Type B pancreatic cell (in vitro differentiated cells): ENCODE measurements at places on chromosomes 2 and 18. TPM values are rescaled to one million over a fixed set of nuclear protein-coding genes. Genes with fewer than 3 reads are reported as not detected.

Gene SALL3
- 0.21 and 14.6 TPM in 2 replicates for total RNA-seq

Gene SS18
- 77.1 and 85.7 TPM in 2 replicates for total RNA-seq

Gene GKN1
- 0.36 and 1.7 TPM in 2 replicates for total RNA-seq

Gene IL18R1
- 5.8 and 9.8 TPM in 2 replicates for total RNA-seq

Gene AFTPH
- 26.4 and 38.1 TPM in 2 replicates for total RNA-seq

Gene IL36RN
- 12.0 and 17.7 TPM in 2 replicates for total RNA-seq

Gene UGT1A1
- 0.21 and 0.77 TPM in 2 replicates for total RNA-seq

Gene MGAT5
- 33.3 and 37.2 TPM in 2 replicates for total RNA-seq

GRCh38 chr2:205903549-205904129 lies 182.3 kb downstream of the INO80D start:
- peaks cover 17% of the 10 kb centered on the region for H3K27me3 ChIP-seq
- peaks cover 17% of the 10 kb centered on the region for H3K4me1 ChIP-seq
- no peak overlapping the region for H3K4me3 ChIP-seq
- no peak for DNase-seq
- H3K27ac ChIP-seq: peak overlapping the region; percentile 32

DNA sequence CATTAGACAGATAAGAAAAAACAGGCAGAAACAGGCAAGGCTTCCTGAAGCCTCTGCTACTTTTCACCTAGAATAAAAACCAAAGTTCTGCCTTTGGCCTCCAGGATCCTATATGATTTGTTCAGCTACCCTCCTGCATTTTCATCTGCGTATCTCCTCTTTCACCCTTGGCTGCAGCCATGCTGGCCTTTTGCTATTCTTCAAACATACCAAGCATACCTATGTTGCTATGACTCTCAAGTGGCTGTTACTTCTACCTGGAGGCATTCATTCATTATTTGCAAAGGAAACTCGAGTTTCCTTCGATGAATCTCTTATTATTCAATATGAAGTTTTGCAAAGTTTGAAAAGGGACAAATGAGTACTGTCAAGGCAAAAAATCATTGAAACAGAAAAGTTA lies 106.4 kb upstream of the HNMT start:
- H3K27ac ChIP-seq: peak overlapping the region; percentile 14
- peaks cover 3% of the 10 kb centered on the region for H3K4me1 ChIP-seq
- no peaks in the 10 kb centered on the region for H3K27me3 ChIP-seq
- DNase-seq: no peak

GRCh38 chr2:75565472-75566462 lies 5.0 kb upstream of the EVA1A start:
- H3K4me3 ChIP-seq: no peak overlapping the region
- no peak overlapping the region for H3K27ac ChIP-seq
- H3K27me3 ChIP-seq: peaks cover 21% of the 10 kb centered on the region
- no peaks in the 10 kb centered on the region for H3K36me3 ChIP-seq
- DNase-seq: no peak
- H3K4me1 ChIP-seq: peaks cover 63% of the 10 kb centered on the region

DNA sequence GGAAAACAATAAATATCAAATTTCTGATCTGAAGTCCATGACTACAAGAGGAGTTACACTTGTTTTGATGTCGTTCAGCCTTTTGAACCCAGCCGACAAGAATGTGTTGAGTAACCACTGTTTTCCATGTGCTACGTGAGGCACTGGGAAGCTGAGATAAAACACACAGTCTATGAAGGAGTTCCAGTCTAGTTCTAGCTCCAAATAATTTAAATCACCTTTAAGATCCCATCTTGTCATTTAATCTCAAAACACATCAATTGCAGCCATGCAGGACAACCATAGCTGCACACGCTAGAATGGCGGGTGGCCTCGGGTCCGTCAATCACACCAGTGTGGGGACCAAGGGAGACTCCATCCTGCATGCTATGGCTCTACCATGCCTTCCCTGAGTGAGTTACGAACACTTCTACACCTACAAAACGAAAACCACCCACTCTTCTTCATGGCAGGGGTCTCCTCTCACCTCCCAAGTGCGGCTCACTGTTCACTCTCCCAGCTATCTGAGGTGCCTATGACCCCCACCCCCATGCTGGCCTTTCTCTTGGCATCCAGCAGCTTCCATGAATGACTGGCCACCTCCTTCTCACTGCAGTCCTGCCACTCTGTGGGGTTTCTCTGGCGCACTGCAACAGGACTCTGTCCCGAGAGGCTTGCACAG lies 3.8 kb downstream of the FHL2 start:
- H3K4me3 ChIP-seq: no peak overlapping the region
- peaks cover 17% of the 10 kb centered on the region for H3K4me1 ChIP-seq
- no peak overlapping the region for H3K27ac ChIP-seq
- H3K27me3 ChIP-seq: peaks cover 3% of the 10 kb centered on the region

GRCh38 chr2:128280158-128280871 lies 38.4 kb downstream of the HS6ST1 start:
- no peak overlapping the region for H3K4me3 ChIP-seq
- H3K4me1 ChIP-seq: peaks cover 11% of the 10 kb centered on the region
- peaks cover 6% of the 10 kb centered on the region for H3K36me3 ChIP-seq
- H3K27ac ChIP-seq: peak overlapping the region; percentile 59
- H3K27me3 ChIP-seq: no peaks in the 10 kb centered on the region

DNA sequence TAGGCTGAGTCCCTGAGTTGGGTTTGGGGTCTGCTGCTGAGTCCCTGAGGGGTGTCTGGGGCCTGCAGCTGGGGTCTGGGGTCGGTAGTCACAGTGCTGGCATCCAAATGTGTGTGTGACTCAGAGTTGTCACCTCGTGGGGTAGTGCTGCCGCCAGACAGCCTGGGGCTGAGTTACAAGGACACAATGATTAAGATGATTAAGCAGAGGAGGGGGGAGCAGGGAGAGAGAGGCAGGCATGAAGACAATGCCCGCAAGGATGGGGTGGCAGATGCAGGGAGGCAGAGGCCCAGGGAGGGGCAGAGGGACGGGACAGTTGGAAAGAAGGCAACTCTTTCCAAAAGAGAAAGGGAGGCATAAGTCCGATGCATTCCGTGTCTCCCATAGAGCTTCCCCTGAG lies 120.2 kb downstream of the CELF4 start:
- peak overlapping the region; percentile 26 for H3K27ac ChIP-seq
- peaks cover 4% of the 10 kb centered on the region for H3K27me3 ChIP-seq
- peaks cover 59% of the 10 kb centered on the region for H3K4me1 ChIP-seq
- H3K4me3 ChIP-seq: no peak overlapping the region
- no peaks in the 10 kb centered on the region for H3K36me3 ChIP-seq

DNA sequence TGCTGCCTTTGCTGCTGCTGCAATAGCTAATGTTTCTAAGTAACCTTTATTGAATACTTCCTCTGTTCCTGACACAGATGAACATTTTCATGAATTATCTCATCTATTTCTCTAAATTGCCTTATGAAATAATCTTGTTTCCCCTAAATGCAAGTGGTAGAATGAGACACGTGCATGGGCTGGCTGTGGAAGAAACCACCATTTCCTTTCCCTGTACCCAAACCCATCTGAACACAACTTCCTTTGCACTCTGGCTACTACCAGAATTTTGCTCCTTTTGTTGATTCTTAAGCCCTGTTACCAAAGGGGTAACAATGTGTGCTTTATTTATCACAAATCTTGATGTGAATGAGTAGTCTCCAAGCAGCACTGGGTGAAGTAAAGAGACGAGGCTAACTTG lies 29.2 kb downstream of the AKAIN1 start:
- no peaks in the 10 kb centered on the region for H3K36me3 ChIP-seq
- no peaks in the 10 kb centered on the region for H3K4me1 ChIP-seq

- no peak for DNase-seq
- no peaks in the 10 kb centered on the region for H3K27me3 ChIP-seq
- no peak overlapping the region for H3K27ac ChIP-seq
- peaks cover 10% of the 10 kb centered on the region for H3K36me3 ChIP-seq
These were observed 31.1 kb downstream of the HDAC4 start for GRCh38 chr2:239369631-239370161.

DNA sequence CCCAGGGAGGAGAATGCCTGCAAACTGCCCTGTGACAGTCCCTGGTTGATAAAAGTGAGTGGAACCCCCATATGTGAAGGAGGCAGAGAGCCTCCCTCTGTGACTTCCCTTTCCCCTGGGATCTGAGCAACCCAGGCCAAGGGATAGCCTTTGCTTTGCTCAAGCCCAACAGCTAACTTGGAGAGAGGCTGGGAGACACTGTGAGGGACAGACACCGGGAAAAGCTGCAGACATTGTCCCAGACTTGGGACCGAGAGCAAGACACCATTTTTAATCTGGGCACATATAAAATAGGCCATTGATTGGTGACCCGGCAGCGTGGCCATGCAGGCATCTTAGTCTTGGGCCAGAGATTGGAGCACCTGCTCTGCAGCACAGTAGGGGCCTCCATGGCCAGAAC lies 96.1 kb upstream of the SALL3 start:
- H3K27ac ChIP-seq: no peak overlapping the region
- H3K4me1 ChIP-seq: no peaks in the 10 kb centered on the region
- DNase-seq: no peak

DNA sequence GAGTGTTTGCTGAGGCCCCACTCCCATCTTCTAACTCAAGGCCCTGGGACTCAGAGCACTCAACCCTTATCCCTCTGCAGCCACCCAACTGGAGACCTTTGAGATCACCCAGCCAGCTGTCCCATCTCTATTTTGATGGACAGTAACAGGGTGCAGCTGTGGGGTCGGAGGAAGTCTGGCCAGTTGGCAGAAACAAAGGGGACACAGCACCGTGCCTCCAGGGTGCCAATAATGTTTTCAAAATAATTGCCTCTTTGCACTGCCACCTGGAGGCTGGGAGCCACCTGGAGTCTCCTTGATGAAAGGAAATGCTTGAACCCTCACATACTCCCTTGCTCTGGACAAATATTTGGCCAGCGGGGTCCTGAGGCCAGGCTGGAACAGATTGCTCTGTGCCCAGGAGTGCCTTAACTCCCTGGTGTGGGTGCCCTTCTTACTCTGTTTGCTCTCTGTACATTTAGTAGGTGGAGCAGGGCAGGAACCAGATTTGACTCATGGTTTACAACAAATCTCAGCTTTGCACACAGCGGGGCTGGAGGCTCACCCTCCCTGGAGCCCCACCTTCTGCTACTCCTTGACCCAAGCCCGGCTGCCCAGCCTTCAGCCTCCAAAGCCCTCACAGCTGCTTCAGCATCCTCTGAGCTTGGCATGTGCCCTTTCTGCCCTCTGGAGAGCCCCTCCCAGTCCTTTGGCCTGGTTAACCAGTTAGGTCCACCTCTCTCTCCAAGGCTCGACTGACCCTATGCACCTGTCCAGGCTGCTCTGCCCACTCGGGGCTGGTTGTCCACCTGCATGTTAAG lies 17.2 kb downstream of the MAL start:
- DNase-seq: no peak
- peaks cover 4% of the 10 kb centered on the region for H3K4me1 ChIP-seq
- H3K27ac ChIP-seq: no peak overlapping the region
- no peak overlapping the region for H3K4me3 ChIP-seq
- peaks cover 5% of the 10 kb centered on the region for H3K36me3 ChIP-seq

DNA sequence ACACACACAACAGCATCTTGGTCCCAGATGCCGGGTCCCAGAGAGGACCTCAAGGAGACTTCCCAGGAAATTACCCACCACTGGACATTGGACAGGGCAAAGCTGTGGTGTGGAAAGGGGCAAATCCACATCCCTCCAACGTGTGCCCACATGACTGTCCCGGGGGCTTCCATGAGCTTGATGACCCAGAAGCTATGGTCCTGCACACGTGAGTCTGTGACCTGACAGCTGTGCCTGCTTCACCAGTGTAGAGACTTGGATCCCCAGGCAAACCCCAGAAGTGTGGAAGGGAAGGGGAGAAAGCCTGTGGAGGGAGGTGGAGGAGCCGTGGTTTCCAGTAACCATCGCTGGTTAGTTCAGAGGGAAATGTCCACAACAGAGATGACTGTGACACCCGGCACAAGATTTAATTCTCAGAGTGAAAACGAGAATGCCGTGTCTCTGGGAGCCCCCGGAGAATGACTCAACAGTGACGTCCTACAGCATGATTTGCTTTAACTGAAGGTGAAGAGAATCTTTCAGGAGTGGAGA lies 19.1 kb upstream of the GPR55 start:
- no peaks in the 10 kb centered on the region for H3K36me3 ChIP-seq
- peaks cover 7% of the 10 kb centered on the region for H3K27me3 ChIP-seq
- peaks cover 4% of the 10 kb centered on the region for H3K4me1 ChIP-seq
- no peak overlapping the region for H3K27ac ChIP-seq
- H3K4me3 ChIP-seq: no peak overlapping the region

DNA sequence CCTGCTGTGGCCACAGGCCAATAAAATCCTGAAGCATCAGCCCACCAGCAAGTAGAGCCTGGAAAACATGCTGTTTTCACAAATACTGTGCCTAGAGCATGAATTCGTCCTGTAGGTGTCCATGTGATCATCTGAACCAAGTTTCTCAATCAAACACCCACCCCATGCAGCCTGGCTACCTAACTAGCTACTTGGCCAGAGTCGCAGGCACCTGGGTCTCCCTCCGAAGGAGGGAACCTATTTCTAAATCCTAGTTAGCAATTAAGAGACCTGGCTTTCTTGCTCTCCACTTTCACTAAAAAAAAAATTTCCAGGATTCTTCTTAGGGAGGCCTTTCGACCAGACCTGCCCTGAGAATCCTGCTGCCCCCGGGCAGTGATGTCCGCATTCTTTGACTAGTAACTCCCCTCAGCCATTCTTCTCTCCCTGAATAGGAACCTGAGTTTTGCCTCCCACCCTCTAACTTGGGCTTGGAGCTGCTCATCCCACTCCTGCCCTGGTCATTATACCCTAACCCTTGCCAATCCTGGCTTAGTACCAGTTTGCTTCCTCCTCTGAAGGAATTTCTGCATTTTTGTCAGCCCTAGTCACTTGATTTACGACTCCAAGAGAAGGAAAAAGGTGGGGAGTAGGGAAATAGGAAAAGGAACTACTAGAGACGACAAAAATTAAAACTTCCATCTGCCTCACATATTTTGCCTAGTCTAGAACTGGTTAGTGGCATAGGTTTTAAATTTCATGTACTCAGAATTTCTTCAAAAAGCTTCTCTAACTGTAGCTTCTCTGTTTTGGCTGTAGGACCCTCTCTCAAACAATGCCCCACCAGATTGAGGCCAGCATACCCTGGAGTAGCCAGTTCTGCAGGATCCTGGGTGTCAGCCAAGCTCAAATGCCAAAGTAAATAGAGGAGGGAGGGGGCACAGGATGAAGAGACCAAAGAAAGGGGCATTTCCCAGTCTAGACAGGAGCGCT lies 25.4 kb upstream of the TANK start:
- H3K4me3 ChIP-seq: peak overlapping the region; percentile 15
- H3K27me3 ChIP-seq: no peaks in the 10 kb centered on the region
- H3K4me1 ChIP-seq: peaks cover 27% of the 10 kb centered on the region

DNA sequence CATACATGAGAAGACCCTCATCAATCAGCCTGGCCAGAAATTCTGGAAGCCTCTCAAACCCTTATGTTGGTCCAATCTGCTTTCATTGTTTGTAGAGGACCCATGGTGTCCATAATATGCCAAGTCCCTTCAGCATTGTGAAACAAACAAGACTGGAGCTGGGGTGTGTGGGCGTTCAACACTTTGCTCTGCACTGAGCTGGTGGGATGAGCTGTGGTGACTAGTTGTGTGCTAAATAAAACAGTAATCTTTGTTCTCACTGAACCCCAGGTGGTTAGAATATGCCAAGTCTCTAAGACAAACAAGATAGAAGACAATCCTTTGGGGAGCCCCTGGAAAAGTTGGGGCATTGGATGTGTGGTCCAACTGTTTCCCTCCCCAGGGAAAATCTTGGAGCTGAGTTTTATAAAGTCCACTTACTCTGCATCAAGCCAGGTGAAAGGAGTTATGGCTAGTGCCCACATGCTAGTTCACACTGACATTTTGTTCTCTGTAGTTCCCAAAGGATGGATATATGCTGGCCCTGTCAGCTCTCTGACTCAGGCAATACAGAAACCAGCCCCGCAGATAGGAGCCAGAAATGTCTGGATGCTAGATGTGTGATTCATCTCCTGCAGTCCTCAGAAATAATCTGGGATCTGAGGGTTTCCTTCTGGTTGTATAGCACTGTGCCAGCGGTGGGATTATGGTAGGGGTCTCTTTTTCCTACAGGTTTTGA lies 260.2 kb downstream of the TMX3 start:
- no peak overlapping the region for H3K4me3 ChIP-seq
- DNase-seq: no peak
- H3K4me1 ChIP-seq: no peaks in the 10 kb centered on the region
- no peaks in the 10 kb centered on the region for H3K36me3 ChIP-seq
- no peaks in the 10 kb centered on the region for H3K27me3 ChIP-seq
